ENCODE measurements at places on chromosomes 5 and 9.

DNA sequence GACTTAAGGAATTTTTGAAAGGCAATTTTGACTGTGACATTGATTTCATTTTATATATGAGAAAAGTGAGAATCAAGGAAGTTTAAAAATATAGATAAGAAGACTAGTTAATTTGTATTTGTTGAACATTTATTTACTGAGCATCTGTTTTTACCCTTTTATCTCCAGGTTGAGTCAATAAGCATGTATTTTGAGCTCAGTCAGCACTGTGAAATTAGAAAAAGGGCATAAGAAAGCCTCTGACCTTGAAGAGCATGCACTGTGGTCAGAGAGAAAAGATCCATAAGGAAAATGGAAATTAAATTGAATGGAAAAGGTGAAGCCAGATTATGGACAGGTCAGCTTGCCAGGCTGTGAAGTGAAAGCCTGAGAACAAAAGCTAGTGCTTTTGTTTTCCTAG, 44.4 kb downstream of the ELL2 start:
- DNase-seq = no peak

DNA sequence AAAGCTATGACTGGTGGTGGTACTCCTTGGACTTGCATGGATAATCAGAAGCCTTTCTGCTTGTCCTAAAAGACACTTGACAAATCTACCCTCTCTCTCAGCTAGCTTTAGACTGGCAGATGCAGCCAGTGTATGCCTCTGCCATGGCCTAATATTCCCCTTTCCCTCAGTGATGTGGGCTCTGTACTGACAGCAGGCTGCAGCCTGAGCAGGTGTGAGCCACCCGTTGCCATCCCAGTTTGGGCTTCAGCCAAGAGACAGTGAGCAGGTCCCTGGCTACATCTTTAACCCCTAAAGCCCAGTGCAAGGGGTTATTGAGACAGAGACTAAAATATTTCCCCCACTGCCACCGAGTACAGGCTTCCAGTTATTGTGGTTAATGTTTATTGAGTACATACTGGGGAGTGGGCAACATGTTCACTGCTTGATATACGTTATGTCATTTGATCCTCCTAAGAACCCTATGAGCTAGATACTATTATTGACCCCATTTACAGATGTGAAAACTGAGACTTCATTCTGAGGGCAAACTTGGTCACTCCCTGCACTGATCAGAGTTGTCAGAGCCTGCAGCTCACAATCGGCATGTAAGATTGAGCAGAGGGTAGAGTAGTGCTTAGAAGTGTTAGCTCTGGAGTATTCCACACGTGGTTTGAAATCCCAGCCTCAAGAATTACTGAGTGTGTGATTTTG, 254.2 kb downstream of the ARHGAP26 start:
- no peak for DNase-seq

DNA sequence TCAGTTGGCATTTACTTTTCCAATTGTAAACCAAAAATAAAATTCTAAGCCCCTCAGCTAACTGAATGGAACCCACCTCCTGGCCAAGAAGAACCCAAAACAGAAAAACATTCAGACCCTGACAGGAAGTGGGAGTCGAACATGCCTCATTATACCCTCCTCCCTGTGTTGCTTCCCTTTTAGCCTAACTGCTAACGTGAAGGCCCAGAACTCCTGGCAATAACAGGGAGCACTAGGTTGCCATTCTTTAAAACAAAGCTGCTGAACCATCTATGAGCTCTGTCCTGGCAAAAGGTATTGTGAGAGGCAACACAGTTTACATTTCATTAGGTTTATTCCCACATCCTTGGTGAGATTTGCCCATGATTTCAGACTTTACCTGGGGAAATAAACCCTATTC, 481.4 kb downstream of the CHSY3 start:
- DNase-seq = no peak

DNA sequence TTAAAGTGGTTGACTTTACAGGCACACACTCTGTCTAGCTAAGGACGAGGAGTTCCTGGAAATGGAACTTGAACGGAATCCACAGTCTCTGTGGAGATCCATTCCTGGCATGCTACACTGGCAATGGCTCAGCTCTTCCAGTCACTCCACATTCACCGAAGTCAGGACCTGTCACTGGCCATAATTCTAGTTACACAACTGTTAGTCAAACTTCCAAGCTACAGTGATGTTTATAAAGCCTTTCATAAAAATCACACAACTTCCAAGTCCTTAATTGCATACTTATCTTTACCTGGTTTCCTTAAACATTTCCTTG, 15.7 kb downstream of the CDC14B start:
- DNase-seq = no peak
